ENCODE measurements at places on chromosomes 4 and X.

DNA sequence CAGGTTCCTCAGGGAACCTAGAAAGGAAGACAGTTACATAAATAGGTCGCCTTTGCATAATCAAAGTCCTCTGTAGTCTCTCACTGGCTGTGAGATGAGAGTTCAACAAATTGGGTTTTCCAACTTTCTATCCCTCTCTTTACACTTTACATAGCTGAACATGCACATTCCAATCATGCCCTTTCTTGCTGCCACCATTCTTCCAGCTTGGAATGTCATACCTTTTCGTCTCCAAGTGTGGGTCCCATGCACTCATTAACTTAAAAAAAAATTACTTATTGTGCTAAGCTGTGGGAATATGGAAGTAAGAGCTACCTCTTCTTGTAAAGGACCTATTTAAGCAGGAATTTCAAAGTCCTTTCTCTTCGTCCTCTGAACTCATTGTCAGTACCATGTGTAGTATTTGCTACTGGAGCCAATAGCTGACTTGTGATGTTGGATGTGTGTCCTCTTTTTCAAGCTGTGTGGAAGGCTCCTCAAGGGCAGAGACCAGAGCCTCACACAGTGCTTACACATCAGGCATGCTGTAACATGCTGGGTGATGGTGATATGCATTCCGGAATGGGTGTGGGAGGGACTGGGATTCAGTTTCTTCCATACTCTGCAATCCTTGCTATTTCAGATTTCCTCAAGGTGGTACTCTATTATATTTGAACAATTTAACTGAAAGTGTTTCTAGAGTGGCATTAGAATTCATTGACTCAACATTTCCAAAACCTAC lies 7.1 kb downstream of the ENOPH1 start:
- no peak for DNase-seq

DNA sequence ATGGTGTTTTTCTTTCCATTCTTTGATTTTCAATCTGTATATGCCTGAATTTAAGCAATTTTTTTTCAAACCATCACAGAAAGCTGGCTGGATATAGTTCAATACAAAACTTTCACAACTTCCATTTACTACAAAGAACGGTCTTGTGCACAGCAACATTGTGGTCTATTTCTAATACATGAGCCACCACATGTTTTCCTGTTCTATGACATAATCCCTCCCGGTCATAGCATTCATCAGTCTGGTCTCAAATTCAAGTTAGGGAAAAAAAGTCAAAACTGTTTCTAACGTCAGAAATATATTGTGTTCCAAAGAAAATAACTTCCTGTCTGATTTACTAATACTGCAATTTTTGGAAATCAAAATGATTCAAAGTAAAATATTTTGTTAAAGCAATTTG lies 7.5 kb upstream of the CXCL6 start:
- DNase-seq = no peak

GRCh38 chrX:47991263-47992094 lies 12.3 kb downstream of the ZNF182 start:
- DNase-seq = no peak

DNA sequence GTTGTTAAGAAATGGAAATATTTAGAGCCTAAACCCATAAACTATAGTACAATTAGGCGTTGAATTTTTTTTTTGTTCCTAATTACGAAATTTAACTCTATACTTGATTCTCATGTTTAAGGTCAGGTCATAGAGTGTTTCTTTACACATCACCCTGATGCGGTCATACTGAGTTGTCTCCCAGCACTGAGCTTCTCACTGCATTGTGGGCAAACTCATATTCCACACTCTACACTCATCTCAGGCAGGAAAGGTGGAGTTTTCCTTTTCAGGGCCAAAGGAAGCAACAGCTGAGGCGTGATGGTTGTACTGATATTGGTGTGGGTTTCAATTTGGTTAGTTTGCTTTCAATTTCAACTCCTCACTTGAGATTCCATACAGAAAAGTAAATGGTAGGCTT lies 75.4 kb downstream of the FAT4 start:
- no peak for DNase-seq

DNA sequence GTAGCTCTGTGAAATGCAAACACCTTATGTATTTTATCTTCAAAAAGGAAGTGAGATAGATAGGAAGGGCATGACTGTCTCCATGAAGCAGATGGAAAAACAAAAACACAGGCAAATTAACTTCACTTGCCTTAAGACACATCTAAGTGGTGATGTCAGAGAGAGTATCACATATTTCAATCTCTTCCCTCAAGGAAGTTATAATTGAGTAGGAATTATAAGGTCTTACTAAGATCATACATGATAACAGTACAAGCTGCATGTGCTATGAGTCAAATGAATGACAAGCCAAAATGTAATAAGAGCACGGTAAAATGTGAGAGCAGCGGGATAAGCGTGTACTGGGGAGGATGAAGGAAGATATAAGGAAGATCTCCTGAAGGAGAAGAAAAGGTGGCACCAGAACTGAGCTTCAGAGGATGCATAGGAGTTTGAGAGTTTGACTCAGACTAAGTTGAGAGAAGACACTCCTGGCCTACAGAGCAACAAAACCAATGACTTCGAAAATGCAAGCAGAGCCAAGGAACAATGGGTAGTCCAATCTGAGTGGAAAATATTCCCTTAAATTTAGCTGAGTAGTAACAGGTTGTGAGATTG lies 43.3 kb upstream of the GALNT7 start:
- no peak for DNase-seq

DNA sequence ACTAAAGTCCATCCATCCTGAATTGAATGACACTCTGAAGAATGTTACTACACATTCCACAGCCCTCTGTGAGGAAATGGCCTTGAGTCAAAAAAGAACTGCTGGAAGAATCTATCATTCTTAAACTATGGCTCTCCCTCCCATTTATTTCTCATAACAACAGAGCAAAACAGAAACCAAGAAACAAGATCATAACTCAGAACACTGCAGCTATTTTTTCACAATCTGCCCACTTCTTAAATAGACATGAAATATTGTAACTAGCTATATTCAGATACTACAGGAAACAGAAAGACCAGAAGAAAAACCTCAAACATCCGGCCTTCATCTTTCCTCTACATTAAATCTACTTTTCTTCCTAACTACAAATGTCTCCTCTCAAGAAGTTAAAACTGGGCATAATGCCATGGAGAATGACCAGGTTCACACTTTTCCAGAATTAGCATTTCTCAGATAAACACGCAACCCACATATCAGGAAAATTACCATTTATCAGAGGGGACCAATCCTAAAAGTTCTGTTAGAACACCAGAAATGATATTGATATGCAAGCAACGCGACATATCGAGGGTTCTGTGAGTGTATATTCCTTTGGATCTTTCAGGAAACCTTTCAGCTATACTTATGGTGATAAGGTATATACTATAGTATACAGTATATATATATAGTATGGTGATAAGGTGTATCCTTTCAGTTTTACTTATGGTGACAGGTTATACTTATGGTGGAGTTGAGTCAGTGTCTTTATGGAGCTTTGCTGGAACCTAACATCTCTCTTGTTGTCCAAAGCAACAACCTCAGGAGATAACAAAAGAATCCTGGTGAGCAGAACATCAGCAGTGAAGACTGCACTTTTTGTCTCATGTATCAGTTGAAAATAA lies 60.4 kb upstream of the IRF2 start:
- peak; percentile 6 for DNase-seq

DNA sequence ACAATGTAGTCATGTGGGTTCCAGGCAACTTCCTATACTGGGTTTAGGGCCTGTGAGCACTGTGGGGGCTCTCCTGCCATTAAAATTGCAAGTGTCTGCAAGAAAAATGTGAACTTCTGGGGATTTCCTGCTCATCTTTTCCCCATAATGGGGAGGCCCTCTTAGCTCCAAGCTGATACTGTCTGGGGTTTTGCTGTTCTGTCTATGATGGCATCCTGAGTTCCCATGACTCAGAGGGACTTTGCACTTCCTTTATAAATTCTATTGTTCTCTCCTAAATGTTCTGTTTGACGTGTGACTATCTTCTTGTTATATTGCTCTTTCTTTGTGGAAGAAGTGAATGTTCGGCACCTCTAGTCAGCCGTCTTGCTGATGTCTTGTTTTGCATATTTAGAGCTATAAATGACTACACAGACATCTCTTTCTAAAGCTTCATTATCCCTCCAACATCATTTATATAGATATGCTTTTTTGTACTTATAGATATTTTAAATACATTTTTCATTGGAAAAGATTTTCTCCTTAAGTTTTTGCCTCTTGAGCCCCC lies 465.8 kb downstream of the NAF1 start:
- DNase-seq = no peak

DNA sequence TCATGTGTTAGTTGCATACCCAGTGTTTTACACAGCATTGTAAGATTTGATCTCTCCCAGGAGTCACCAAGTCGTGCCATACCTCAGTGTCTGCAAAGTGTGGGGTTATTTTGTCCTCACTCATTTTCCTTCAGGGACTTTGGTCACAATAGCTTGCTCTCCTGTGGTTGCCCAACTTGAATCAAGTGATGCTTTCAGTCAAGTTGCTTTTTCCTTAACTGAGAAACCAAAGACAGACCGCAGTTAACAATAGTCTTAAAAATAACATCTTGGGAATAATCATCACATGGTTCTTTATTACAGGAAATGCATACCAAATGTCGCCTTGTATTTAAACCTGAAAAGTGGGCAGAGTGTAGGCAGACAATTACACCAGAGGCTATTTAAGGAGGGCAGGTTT lies 44.5 kb upstream of the NDP start:
- DNase-seq = peak; percentile 48

DNA sequence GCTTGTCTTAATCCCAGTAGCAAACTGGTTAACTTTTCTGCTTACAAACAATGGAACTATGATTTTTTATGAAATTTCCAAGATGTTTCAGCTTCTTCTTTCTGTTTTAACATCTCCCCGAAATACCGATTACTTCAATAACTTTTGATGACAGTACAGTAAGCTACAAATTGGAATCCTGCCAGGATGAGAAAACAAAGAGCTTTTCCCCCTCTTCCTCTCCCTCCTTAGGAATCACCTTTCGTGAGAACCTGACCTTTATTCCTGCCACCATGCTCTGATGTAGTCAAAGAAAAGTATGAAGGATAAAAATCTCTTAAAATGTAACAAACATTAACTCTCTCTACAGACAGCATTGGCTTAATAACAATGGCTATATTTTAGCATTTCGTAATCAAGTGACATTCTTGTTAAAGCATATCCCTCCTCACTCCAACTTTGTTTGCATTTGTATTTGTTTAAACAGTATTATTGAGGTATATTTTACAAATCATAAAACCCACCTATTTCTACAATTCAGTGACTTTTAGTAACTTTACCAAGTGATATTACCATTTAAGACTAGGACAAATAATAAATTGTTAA lies 148.7 kb upstream of the NAP1L5 start:
- no peak for DNase-seq

GRCh38 chr4:107793996-107794395 lies 30.7 kb upstream of the SGMS2 start:
- DNase-seq = peak; percentile 15

DNA sequence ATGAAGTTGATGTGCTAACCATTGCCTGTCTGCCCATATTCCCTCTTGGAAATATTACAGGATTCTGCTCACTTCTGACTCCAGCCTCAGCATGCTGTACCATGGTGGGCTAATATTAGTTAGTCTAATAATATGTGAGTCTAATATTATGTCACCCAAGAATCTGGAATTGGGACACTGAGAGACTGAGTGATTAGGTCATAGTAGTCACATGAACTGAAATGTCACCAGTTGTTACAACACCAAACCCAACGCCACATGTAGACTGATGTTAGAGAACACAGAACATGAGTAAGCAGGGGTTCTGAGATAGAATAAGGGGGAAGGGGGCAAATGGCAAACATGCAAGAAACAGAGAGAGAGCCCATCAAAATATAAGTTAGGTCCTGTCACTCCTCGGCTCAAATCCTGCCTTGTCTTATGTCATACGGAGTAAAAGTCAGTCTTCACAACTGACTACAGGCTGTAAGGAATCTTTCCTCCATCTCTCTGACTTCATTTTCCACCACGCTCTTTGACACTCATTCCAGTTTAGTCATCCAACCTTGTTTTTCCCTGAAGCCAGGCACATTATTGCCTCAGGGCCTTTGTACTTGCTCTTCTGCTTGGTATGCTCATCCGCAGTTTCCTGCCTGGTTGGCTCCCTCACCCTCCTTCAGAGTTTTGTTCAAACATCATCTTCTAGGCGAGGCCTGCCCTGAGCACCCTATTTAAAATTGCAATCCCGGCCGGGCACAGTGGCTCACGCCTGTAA lies 9.6 kb upstream of the SLAIN2 start:
- DNase-seq = no peak

- no peak for DNase-seq
Observed at GRCh38 chr4:80202741-80203553, 5.6 kb downstream of the PRDM8 start.

- no peak for DNase-seq
Observed at GRCh38 chr4:185437809-185438208, 12.0 kb upstream of the UFSP2 start.

GRCh38 chr4:129901205-129901604 lies 805.3 kb downstream of the C4orf33 start:
- no peak for DNase-seq

DNA sequence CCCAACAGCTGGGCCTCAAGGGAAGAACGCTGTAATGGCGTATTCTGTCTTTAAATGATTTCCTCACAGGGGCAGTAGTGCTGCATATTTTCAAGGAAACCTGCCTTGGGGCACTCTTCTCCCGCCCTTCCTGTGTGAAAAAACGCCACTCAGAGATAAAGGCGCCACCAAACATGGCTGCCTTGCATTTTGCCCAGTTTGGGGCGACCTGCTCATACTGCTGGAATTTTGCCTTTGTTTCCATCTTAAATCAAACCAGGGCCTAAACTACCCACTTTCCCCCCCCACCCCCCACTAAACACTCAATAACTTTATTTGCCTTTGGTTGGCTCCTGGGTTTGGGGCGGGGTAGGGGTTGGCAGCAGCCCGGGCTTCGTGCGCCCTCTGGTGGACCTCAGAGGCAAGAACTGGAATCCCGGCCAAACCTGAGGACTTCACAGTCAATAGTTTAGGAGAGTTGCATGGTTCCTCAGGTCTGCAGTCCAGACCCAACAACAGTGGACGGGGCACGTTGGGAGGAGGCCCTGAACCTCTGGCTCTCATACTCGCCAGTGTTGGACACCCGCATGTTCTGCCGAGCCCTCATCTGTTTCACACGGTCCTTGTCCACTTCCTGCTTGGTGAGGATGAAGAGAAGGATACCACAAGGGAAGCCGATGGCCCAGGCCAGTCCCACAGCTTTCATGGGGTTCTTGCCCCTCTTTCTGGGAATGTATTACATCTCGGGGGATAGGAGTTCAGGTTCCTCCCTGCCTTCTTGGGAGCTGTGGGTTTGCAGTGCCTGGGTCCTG lies 220.1 kb upstream of the STK26 start:
- DNase-seq = peak; percentile 74

DNA sequence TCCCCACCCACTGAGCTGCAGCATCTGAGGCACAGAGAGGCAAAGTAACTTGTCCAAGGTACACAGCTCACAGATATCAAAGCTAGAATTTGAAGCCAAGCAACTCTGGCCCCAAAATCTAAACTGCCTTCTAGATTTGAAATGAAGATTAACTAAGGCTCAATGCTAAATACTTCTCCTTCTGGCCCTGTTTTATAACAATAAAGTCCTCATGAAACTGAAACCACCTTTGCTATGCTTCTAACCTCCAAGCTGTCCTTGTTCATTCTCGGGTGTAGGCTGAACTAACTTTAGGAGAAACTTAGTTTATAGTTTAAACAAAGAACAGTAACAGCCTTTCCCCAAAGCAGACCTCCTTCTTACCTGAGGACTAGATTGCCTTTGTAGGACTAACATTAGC lies 93.6 kb downstream of the DCTD start:
- DNase-seq = no peak

- DNase-seq = peak; percentile 95
Observed at GRCh38 chrX:48631376-48632090, 34.2 kb downstream of the WDR13 start.
